ENCODE measurements at places on chromosomes 7 and 10.
A peak's percentile ranks its signal among the peaks of the same experiment; 100 is the strongest.

DNA sequence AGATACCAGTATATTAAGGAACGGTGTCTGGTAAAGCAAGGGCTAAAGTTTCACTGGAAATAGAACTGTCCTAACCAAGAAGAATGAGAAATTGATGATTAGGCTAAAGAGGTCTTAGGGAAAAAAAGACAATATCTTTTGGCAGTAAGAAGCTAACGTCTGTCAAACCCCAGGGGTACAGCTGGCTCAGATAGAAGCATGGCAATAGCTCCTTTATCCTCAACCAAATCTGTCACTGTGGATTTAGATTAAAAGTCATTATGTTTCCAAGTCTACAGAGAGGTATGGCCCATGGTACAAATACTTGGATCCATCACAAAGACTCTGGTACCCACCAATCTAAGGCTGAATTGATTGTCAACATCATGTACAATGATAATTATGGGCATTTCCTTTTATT is 8.6 kb upstream of the SLC16A9 start:
- no peak for DNase-seq

GRCh38 chr7:92794391-92794790 is 42.0 kb downstream of the CDK6 start:
- DNase-seq = no peak

GRCh38 chr7:110877016-110877415 is 213.9 kb upstream of the LRRN3 start:
- DNase-seq = no peak

GRCh38 chr10:72759584-72759983 is 67.6 kb downstream of the MCU start:
- DNase-seq = no peak

GRCh38 chr7:133234961-133235875 is 17.7 kb upstream of the EXOC4 start:
- no peak for DNase-seq

- DNase-seq = no peak
Measured at GRCh38 chr7:85065888-85066485, 120.9 kb downstream of the SEMA3D start.

DNA sequence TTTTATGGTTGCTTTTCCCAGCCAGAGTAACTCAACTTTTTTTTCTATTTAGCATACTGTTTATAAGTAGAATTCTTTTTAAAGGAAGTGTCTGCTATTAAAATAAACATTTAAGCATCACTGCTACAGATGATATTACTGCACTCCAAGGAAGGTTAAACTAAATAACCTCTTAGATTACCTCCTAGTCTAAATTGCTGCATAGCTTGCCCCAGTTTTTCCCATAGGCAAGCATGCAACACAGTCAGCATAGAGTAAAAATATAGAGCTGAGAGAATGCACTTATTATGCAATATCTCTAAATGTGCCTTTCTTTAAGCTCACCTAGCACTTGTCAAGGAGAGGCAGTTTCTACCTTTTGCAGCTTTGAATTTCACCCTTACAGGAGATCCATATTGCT is 1392.4 kb upstream of the CELF2 start:
- DNase-seq = no peak

DNA sequence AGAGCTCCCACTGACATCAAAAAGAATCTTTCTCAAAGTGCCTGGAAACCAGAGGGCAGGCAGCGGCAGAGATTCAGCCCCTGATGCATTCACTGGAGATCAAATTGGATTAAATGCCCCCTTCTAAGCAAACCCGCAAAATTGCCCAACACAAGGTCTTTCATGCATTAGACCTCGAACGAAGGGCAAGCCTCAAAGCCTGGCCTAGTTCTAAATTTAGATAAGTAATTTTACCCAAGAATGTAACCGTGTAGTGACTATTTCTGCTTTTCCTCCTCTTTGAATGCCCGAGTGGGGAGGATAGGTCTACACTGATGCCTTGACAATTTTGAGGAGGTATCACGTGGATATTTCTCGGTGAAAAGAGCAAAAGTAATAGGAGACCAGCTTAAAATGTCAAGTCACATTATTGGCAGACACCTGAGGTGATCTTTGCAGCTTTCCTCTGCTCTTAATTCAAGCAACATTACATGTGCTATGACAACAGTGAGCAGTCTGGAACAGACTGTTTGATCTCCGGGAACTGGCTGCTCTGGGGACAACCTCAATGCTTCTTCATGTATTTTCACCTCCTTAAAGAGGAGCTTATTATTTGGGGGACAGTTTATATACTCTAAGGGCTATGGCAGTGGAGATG is 1263.5 kb upstream of the AUTS2 start:
- no peak for DNase-seq

DNA sequence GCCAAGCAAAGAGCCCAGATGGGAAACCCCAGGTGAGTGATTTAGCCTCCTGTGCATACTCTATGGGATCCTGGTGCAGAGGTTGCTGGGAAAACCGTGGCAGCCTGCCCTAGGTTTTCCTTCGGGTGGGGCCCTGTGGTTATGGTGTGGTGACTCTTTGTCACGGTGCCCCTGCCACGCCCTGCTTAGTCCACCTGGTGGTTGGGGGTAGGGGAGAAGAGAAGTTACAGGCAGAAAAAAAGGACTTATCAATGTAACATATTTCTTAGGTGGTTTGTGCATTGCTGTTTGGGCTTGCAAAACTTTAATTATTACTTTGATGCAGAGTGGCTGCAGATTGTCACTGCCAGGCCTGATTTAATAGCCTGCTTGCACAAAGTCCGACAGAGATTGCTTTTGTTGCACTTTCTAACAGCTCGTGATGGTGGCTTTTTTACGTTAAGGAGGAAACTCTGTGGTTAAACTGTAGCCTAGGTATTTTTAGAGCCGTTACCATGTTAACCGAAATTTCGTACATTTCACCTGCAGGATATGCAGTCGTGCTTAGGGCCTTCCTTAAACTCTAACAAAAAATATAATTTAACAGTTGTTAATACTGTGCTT is 197.4 kb downstream of the RNLS start:
- peak; percentile 41 for DNase-seq

DNA sequence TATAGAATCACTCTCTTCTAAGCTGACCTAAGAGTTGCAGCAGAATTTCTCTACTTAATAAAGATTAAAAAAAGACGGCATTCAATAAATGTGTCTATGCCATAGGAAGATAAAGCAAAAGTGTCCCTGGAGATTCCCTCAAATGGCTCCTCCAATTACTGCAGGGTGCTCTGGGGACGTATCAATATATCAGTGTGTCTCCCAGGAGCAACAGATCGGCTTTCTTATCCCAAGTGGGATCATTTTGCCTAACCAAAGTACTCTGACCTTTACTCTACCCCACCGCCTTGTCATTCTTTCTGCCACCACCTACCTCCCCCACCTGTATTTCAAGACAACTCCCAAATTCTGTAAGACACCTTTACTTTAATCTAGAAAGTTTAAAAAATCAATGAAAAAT is 202.0 kb upstream of the SEMA3C start:
- no peak for DNase-seq

DNA sequence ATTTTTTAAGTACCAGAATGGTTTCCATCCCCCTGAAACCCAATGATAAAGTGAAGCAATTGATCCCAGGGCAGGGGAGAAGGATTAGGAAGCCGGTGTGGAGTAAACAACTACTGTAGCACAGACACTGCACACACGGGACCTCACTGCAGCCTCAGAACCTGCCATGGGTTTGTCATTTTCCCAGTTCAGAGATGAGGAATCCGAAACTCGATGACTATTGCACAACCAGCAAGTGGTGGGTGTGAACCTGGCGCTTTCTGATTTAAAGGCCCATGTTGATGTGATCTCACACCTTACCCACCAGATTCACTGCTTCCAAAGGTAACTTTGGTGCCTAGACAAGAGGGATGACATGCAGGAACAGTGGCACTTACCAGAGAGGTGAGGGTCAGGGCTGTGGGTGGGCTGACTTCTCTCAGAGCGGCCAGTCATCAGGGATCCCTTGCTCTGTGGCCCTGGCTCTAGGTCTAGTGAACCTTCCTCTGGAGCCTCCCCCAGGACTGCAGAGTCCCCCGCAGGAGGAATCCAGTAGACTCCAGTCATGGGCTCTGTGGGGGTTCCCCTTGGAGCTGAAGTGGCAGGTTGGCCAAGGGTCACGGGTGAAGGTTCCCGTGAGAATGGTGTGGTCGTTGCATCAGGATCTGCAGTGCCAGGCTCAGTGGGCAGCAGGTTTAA is 62.8 kb downstream of the PKD1L1 start:
- no peak for DNase-seq

- no peak for DNase-seq
Measured at GRCh38 chr7:150845421-150845861, 6.9 kb upstream of the AOC1 start.

- DNase-seq = peak; percentile 54
Measured at GRCh38 chr7:8295638-8296361, 33.8 kb upstream of the ICA1 start.

GRCh38 chr7:149214020-149214720 is 18.8 kb downstream of the ZNF282 start:
- DNase-seq = no peak

DNA sequence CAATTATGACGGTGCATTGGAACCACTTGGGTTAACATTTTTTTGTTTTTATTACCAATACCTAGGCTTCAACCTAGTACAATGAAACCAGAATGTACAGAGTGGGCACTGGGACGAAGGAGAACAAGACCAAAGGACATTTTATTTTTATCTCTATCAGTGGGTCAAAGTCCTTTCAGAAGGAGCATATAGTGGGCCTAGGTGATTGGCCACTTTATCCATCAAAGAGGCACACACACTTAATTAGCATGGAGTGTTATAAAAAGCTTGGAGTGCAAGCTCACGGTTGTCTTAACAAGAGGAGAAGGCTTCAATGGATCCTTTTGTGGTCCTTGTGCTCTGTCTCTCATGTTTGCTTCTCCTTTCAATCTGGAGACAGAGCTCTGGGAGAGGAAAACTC is at the start of gene CYP2C19:
Gene CYP2C19, plus strand, starts transcription at position 289 of the 400 bp plus-strand sequence. Its CDS starts 25 bp downstream, at position 314.
- no peak for DNase-seq

- DNase-seq = no peak
Measured at GRCh38 chr7:38257350-38257677, 16.1 kb downstream of the TARP start.

- DNase-seq = no peak
Measured at GRCh38 chr7:50595491-50596102, 30.4 kb upstream of the DDC start.

DNA sequence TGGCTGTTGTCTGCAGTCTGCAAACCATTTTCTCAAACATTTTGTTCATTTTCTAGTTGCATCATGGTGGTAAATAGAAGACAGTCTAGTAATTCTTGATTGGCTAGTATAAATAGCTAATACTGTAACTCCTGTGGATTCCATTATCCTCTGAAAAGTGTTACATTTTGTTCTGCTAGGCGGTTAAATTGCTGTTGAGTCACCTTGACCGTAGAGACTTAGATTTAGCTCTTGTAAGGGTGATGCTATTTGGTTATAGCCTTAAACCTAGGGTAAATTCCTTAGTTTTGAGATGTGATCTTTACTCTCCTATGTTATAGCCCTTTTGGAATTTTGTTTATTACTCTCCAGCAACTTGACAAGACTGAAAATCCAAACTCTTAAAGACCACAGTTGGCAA is 58.8 kb downstream of the SHOC2 start:
- DNase-seq = no peak

DNA sequence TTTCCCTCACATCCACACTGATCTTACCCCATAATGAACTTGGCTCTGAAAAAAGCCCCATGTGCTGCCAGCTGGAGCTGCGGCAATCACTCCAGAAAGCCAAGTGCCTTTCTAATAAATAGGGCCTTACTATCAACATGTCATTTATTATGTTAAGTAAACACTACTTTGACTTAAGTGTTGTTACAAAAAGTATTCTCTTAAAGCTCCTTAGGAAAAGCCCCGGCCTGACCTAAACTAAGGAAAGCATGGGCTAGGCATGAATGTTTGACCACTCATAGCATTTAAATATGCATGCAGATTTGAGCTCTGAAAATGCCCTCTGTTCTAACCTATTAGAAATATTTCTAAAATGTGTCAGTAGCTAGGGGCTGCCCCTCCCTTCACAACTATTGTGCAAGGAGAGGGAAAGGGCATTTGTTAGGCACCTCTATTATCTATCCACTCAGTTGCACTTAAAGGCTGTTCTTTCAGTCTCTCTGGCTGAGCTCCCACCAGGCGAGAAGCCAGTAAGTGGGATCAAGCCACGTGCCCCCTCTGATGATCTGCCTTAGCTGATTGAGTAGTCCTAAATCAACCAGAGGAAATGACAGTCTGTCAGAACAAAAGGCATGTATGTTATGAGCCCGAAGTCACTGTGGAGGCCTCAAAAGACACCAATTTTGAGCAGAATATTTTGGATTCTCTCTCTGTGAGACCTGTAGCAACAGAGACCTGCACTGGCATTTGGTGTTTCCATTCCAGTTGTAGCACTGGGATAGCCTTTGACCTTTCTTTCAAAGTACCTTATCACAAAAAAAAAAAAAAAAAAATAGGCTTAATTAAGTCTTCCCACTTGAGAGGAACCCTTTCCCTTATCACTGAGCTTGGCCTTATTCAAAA is 77.1 kb downstream of the ITGB8 start:
- peak; percentile 52 for DNase-seq

- DNase-seq = no peak
Measured at GRCh38 chr7:81632418-81632817, 137.4 kb downstream of the HGF start.

- DNase-seq = no peak
Measured at GRCh38 chr10:5634918-5635317, 31.5 kb downstream of the ASB13 start.

- no peak for DNase-seq
Measured at GRCh38 chr10:122494833-122495232, 33.5 kb downstream of the HTRA1 start.

- DNase-seq = no peak
Measured at GRCh38 chr7:39574673-39575349, 8.6 kb downstream of the YAE1 start.

DNA sequence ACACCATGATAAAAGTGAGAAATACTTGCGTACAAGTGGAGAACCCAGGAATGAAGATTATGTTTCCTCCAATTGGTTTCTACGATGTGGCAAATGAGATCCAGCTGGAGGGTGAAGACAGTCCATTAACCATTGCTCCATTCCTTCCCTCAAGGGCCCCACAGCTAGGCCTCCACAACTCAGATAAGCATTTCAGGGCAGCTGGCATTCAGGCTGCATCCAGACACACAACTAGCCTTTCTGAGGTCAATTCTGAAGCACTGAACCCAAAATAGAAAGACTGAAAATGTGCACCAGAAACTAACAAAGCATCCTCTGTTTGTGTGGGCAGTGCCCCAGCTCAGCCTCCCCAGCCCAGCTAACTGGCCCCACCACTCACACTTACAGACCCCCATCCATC is 94.8 kb downstream of the GSAP start:
- DNase-seq = no peak
